ENCODE measurements at places on chromosomes 3 and 15. TPM values are rescaled to one million over a fixed set of nuclear protein-coding genes. Genes with fewer than 3 reads are reported as not detected.

Gene TMEM266
- not detected for total RNA-seq

Gene SELENOT
- 107 TPM for total RNA-seq

Gene HTR3E
- total RNA-seq: not detected

Gene SOX2
- not detected for total RNA-seq

Gene CD200R1L
- not detected for total RNA-seq

Gene CATSPER2
- 3.2 TPM for total RNA-seq

Gene TRA2B
- total RNA-seq: 233 TPM

Gene DNAH12
- 0.72 TPM for total RNA-seq

Gene GOLGA6L10
- 0.72 TPM for total RNA-seq

Gene XCR1
- 0.12 TPM for total RNA-seq

Gene HCN4
- total RNA-seq: not detected

Gene HAPLN3
- 44.8 TPM for total RNA-seq

Gene PROK2
- total RNA-seq: 0.93 TPM

Gene ANKUB1
- total RNA-seq: not detected

Gene GNB4
- total RNA-seq: 42.9 TPM

Gene SLMAP
- 47.3 TPM for total RNA-seq

Gene TTLL13
- total RNA-seq: not detected

Gene ZNF860
- total RNA-seq: 0.37 TPM

Gene TMEM40
- not detected for total RNA-seq

Gene CACNA2D2
- 3.6 TPM for total RNA-seq

Gene APOD
- total RNA-seq: 616 TPM

Gene CCR8
- not detected for total RNA-seq

Gene CAND2
- 6.8 TPM for total RNA-seq

Gene VEPH1
- 3.1 TPM for total RNA-seq

Gene CYFIP1
- 89.8 TPM for total RNA-seq

Gene RETNLB
- not detected for total RNA-seq

Gene DAZL
- total RNA-seq: not detected

Gene CELF6
- total RNA-seq: 4.9 TPM

Gene CNTN4
- total RNA-seq: 8.2 TPM

Gene RLBP1
- not detected for total RNA-seq

Gene LEKR1
- 1.7 TPM for total RNA-seq

Gene CCDC39
- 0.38 TPM for total RNA-seq

Gene AMIGO3
- 2.8 TPM for total RNA-seq

Gene ECE2
- not detected for total RNA-seq

Gene KNG1
- not detected for total RNA-seq

Gene LYZL4
- total RNA-seq: not detected

Gene CFAP44
- total RNA-seq: 1.9 TPM

Gene MOBP
- total RNA-seq: 0.09 TPM

Gene LRRC58
- total RNA-seq: 40.4 TPM

Gene TM4SF4
- not detected for total RNA-seq
